ENCODE measurements at places on chromosomes 16 and 17.

GRCh38 chr17:31147507-31148202 lies 52.9 kb downstream of the NF1 start:
- DNase-seq, result no peak

DNA sequence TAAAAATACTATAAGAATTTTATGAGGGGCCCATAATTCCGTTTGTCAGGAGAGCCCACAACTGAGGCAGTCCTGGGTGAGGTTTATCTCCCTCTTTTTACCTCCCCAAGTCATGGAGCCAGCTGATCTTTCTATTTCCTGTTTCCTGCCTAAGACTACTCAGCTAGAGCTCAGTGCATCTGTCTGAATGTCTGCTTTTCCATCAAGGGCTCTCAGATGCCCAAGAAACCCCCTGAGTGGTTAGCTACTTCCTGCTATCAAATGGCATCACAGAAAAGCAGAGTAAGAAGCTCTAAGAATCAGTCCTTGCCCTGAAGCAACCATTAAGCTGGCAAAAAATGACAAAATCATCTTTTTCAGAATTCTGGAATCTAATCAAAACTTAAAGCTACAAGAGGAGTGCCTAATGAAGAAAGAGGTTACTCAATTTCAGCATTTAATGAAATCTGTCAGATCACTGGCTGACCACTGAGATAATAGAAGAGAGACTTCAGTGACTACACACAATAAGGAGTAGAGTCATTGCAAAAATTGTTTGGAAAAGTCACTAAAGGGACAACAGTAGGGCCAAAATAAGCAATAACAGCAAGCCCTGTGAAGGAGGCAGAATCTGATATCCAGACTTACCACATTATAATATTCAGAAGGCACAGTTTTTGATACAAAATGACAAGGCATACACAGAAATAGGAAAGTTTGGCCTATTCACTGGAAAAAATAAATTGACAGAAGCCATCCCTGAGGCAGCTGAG lies 150.1 kb downstream of the CYB561 start:
- no peak for DNase-seq

DNA sequence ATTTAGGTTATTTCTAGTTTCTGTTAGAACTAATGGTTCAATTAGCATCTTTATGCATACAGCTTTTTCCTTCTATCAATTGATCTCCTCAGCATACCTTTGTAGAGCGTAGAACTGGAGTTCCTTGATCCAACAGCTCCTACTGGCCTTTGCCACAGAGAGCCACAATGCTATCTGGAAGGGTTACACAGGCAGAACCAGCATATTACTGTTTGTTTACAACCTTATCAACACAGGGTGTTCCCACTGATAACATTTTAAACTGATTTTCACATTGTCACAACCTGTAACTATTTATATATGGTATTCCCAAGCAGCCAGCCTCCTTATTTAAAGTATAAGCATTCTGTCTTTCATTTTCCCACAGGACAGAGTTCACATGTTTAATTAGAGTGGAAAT lies 382.2 kb downstream of the MAF start:
- no peak for DNase-seq

GRCh38 chr17:81537856-81538555 lies 9.8 kb downstream of the FSCN2 start:
- no peak for DNase-seq

GRCh38 chr16:10494343-10495030 lies 85.9 kb downstream of the EMP2 start:
- no peak for DNase-seq

DNA sequence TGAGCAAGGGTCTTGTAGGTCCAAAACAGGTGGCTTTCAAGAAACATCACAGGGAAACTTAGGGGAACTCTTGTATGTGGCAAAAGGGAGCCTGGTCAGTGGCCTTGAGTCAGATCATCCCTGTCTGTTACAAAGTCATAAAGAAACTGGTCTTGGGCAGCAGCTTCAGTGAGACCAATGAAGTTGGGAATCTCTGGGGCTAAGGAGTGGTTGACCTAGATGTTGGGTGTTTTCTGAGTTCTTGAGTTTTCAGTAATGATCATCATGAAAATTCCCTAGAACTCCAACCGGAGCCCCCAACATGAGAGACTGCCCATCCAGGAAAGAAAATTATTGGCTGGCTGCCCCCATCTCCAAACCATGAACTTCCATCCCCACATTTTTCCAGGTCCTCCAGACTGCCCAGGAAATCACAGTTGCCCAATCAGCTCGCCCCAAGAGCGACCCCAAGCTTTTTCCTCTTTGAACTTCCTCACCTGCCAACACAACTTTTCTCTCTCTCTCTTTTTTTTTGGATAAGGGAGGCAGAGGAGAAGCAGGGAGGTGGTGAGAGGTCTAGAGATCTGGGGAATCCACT lies 3.9 kb downstream of the CCR7 start:
- no peak for DNase-seq

GRCh38 chr16:31453255-31454204 lies 5.8 kb upstream of the ARMC5 start:
- no peak for DNase-seq

- no peak for DNase-seq
These were observed 38.1 kb downstream of the PIK3R5 start for GRCh38 chr17:8927395-8927794.

GRCh38 chr16:59665618-59666220 lies 931.6 kb upstream of the GOT2 start:
- DNase-seq, result no peak

DNA sequence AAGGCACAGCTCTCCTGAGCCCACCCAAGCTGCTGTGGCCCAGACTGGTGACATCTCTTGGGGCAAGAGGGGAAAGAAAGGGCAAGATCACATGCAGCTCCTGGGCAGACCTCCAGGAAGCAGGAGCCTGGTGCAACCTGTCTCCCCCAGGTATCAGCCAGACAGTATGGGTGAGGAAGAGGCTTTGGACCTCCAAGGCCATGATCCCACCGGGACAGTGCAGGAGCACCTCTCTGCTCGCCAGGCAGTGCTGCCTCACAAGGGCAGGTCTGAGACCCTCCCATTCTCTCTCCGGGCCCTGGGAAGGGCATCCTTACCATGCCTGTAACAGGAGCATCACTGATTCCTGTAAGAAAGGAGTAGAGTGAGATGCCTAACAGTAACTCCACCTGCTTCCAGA lies 25.6 kb upstream of the COG7 start:
- no peak for DNase-seq

DNA sequence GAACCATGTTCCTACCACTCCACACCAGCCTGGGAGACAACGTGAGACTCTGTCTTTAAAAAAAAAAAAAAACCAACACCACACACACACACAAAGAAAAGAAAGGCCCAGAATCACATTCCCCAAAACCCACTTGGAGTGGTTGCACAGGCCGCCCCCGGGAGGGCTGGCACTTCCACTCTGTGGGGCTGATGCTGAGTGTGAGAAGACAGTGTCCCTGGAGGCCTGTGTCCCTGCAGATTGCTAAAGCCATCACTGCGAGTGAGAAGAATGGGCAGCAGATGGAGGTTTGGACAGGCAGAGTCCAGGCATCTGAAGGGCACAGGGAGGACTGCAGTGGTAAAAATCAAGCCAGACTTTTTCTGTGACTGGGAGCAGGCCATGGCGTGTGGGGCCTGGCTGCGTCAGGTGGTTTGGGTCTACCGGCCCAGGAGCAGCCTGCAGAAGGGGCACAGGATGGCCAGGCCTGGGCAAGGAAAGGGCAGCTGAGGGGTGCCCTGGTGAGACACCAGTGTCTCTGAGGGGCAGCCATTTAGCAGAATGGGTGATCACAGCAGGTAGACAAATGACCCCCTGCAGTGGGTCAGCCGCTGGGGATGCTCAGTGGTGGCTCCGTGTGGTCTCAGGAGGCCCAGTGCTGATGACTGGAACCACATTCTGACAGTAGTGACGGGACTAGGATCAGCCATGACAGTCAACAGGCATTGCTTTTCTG lies 13.1 kb downstream of the CTRB2 start:
- no peak for DNase-seq

DNA sequence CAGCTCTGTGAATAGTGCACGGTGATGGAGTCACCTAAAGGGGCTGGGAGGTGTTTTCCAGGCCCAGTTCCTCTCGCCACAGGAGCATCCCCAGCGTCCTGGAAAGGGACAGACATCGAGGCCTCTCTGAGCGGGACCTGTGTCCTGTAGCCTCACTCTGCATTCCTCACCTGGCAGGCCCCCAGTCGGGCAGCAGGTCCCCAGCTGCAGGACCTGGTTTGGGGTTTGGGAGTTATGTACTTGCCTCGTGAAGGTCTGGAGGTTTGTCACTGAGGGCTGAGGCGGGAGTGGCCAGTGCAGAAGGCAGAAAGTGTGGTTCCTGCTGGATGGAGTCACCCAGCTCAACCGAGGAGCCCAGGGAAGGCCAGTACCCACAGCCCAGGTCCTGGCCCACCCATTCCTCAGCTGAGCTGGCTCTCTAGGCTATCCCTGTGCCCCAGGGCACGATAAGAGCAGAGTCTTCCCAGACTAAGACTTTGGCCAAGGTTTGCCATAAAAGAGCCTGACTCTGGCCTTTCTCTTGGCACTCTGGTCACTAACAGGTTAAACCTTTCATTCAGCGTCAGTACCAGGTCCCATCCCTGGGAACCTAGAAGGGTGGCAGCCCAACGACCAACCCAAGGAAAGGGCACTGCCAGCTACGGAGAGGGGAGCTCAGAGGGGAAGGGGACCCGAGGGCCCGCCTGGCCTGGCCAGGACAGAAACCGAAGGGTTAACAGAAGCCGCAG lies 24.4 kb downstream of the TBX4 start:
- DNase-seq, result no peak

- DNase-seq, result no peak
These were observed 24.3 kb downstream of the CENPV start for GRCh38 chr17:16328997-16329396.

Data from effector CD4-positive, alpha-beta T cell (primary cell).